ENCODE measurements at places on chromosomes 13 and 19. TPM values are rescaled to one million over a fixed set of nuclear protein-coding genes. Genes with fewer than 3 reads are reported as not detected.

DNA sequence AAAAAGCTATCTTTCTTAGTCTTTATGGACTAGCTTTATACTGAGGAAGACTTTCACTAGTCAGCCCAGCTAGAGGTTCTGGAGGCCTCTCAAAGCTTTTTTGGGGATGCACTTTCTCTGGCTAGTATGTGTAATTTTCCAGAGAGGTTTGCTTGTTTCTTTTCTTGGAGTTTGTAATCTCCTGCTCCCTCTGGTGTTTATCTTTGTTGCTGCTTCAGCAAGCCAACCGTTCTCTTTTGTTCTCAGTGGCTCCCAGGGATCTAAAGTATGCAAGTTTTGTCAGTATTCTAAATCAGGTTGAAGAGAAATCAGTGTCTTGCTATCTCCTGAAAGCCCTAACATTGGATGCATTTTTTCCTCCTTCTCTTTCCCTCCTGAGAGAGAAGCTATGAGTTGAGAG, 121.1 kb upstream of the MYO16 start:
- no peak overlapping the region for H3K27ac ChIP-seq
- no peak overlapping the region for H3K4me3 ChIP-seq
- DNase-seq: no peak
- H3K27me3 ChIP-seq: no peaks in the 10 kb centered on the region
- H3K36me3 ChIP-seq: no peaks in the 10 kb centered on the region

DNA sequence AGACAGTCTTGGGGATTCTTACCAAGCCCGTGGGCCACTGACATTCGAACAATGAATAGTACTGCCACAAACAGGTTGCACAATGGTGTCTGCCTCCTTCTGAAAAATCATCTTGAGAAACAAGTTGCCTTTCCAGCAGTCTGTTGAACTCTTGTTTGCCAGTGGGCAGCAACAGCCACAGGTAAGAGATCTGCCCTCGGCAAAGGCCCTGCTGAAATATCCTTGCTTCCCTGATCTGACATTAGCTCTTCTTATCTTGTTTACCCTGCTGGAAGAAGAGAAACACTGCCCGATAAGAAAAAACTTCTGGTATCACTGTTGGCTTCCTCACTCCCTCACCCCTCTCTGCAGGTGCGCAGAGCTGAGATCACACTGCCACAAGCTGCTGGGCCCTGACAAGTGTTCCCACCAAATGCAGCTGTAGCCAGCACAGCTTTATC, 2.0 kb downstream of the DOCK9 start:
- H3K4me1 ChIP-seq: peaks cover 30% of the 10 kb centered on the region
- no peaks in the 10 kb centered on the region for H3K36me3 ChIP-seq
- H3K4me3 ChIP-seq: no peak overlapping the region
- DNase-seq: no peak

The ICAM4 gene
- total RNA-seq: 1.4 TPM

- H3K27ac ChIP-seq: no peak overlapping the region
- DNase-seq: no peak
- no peak overlapping the region for H3K4me3 ChIP-seq
- no peaks in the 10 kb centered on the region for H3K36me3 ChIP-seq
Measured at GRCh38 chr13:40271931-40272775, 394.3 kb downstream of the FOXO1 start.

DNA sequence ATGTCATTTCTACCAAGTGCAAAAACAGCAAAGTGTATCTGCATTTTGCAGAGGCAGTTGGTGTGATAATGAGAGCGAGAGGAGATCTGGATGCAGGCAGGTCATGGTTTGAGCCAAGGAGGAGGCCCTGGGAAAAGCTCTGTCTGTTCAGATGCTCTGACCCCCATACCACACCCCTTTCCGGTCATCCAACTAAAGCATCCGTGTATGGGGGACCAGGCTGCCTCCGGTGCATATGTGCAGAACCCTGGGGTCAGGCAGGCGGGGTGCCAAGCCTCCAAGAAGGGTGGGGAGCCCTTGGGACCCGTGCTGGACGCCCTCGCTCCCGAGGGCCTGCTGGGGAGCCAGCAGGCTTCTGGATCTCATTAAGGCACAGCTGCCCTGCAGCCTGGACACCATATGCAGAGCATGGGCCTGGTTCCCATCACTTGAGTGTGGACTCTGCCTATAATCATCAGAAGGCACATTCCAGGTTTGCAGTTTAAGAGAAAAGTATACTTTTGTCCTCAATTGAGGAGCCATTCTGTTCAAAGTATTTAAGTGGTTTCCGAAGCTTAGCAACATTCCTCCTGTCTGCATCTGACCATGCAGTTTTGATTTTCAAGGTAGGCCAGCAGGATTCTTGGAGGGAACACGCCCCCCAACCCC, 56.1 kb downstream of the ALOX5AP start:
- no peak overlapping the region for H3K27ac ChIP-seq
- H3K27me3 ChIP-seq: no peaks in the 10 kb centered on the region
- H3K36me3 ChIP-seq: no peaks in the 10 kb centered on the region
- H3K4me3 ChIP-seq: no peak overlapping the region

The MAMSTR gene
- total RNA-seq: 1.5 TPM

DNA sequence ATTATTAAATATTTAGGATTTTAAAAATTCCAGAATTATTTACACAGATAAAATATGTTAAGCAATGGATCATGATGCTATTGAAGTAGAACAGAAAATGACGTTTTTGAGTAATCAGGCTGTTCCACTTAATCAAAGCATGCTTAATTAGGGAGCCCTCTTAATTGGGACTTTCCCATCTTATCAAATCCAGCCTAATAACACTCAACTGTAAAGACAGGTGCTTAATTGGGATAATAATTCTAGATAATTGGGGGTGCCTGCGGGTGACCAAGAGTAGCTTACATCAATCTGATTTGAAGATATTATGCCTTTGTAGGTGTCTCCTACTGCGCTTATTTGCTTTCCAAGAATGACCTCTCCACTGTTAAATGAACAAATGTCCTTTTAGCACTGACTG, 742.2 kb upstream of the SLITRK6 start:
- H3K4me3 ChIP-seq: no peak overlapping the region
- H3K4me1 ChIP-seq: no peaks in the 10 kb centered on the region
- H3K27ac ChIP-seq: no peak overlapping the region
- no peaks in the 10 kb centered on the region for H3K36me3 ChIP-seq
- no peak for DNase-seq

DNA sequence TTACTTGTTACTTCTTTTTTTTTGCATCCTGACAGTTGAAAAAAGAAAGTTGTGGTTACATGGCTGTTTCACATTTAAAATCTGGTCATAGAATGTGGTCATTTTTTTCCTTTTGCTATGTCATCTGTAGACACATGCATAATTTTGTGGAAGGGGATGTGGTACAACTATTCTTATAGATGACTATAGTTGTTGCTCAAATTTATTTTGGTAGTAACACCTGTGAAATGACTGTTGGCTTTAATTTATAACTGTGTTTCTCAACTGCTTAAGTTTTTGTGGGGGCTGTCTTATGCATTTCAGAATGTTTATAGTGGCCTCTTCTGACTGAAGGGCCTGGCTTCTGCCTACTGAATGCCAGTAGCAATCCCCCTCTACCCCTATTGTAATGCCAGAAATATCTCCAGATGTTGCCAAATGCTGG, 130.5 kb downstream of the PAN3 start:
- H3K27me3 ChIP-seq: no peaks in the 10 kb centered on the region
- peak overlapping the region; percentile 37 for H3K27ac ChIP-seq
- DNase-seq: no peak
- H3K4me3 ChIP-seq: no peak overlapping the region
- peaks cover 52% of the 10 kb centered on the region for H3K36me3 ChIP-seq

DNA sequence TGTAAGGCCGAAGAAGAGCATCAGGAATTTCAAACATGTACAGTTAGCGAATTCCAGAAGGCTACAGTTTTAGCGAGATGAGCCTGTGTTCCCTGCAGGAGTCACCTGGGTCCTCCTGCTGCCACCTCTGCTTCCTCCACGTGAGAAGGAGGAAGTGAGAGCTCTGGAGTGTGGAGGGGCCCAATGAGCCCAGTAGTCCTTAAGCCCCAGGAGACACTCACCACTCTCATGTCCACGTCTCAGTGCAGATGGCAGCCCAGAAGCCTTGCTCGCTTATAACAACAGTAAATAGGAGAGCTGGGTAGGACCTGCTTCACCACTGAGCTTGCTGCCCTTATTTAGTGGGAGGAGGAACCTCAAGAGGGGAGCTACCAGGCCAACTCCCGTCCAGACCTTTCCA, 44.3 kb downstream of the SERP2 start:
- peaks cover 6% of the 10 kb centered on the region for H3K27me3 ChIP-seq
- H3K36me3 ChIP-seq: no peaks in the 10 kb centered on the region
- H3K4me3 ChIP-seq: no peak overlapping the region
- H3K4me1 ChIP-seq: no peaks in the 10 kb centered on the region

The ACP7 gene
- not detected for total RNA-seq

DNA sequence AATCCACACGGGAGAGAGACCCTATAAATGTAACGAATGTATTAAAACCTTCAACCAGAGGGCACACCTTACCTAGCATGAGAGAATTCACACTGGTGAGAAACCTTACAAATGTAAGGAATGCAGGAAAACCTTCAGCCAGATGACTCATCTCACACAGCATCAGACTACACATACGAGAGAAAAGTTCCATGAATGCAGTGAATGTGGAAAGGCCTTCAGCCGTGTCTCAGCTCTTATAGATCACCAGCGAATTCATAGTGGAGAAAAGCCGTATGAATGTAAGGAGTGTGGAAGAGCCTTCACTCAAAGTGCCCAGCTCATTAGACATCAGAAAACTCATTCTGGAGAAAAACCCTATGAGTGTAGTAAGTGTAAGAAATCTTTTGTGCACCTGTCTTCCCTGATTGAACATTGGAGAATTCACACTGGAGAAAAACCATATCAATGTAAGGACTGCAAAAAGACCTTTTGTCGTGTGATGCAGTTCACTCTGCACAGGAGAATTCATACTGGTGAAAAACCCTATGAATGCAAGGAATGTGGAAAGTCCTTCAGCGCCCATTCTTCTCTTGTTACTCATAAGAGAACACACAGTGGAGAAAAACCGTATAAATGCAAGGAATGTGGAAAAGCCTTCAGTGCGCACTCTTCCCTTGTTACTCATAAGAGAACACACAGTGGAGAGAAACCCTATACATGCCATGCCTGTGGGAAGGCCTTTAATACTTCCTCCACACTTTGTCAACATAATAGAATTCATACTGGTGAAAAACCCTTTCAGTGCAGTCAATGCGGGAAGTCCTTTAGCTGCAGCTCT, 16.0 kb downstream of the ZNF582 start:
- peaks cover 7% of the 10 kb centered on the region for H3K4me1 ChIP-seq
- peaks cover 71% of the 10 kb centered on the region for H3K36me3 ChIP-seq
- no peak for DNase-seq
- H3K4me3 ChIP-seq: no peak overlapping the region

The ZNF728 gene
- not detected for total RNA-seq

GRCh38 chr13:48542581-48543341, 9.9 kb upstream of the RCBTB2 start:
- peaks cover 15% of the 10 kb centered on the region for H3K36me3 ChIP-seq
- H3K27me3 ChIP-seq: peaks cover 15% of the 10 kb centered on the region
- DNase-seq: no peak
- H3K4me3 ChIP-seq: no peak overlapping the region
- no peak overlapping the region for H3K27ac ChIP-seq

- H3K36me3 ChIP-seq: no peaks in the 10 kb centered on the region
- no peaks in the 10 kb centered on the region for H3K27me3 ChIP-seq
Measured at GRCh38 chr13:33723772-33724435, 94.0 kb upstream of the RFC3 start.

The TNFRSF19 gene
- total RNA-seq: 0.08 TPM

- H3K4me3 ChIP-seq: no peak overlapping the region
- H3K4me1 ChIP-seq: no peaks in the 10 kb centered on the region
Measured at GRCh38 chr13:32340914-32341313, 25.6 kb downstream of the BRCA2 start.

The RASIP1 gene
- total RNA-seq: 0.31 TPM

DNA sequence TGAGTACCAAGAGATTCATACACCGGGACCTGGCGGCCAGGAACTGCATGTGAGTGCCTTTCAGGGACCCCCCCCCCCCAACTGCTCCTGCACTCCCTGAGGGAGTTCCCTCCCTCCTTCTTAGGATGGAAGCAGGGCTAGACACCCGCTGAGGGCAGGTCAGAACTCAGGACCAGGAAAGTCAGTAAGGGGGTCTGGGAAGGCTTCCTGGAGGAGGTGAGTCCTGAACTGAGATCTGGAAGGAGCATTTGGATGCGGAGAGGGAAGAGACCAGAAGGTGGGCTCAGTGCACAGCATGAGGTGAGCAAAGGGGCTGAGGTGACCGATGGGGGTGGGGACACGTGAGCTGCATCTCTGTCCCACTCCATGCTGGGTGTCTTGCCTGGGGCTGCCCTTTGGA, 10.5 kb upstream of the HNRNPUL1 start:
- no peaks in the 10 kb centered on the region for H3K4me1 ChIP-seq
- no peak overlapping the region for H3K4me3 ChIP-seq
- no peak overlapping the region for H3K27ac ChIP-seq
- DNase-seq: no peak
- H3K36me3 ChIP-seq: no peaks in the 10 kb centered on the region

The RYR1 gene
- total RNA-seq: 0.79 TPM

- H3K4me1 ChIP-seq: peaks cover 15% of the 10 kb centered on the region
- H3K36me3 ChIP-seq: peaks cover 61% of the 10 kb centered on the region
- no peaks in the 10 kb centered on the region for H3K27me3 ChIP-seq
- H3K27ac ChIP-seq: no peak overlapping the region
Measured at GRCh38 chr13:45521297-45521696, 56.6 kb downstream of the COG3 start.

The TMC4 gene
- 4.6 TPM for total RNA-seq

- H3K4me1 ChIP-seq: no peaks in the 10 kb centered on the region
- H3K4me3 ChIP-seq: no peak overlapping the region
- H3K36me3 ChIP-seq: no peaks in the 10 kb centered on the region
- H3K27me3 ChIP-seq: peaks cover under 1% of the 10 kb centered on the region
- no peak overlapping the region for H3K27ac ChIP-seq
Measured at GRCh38 chr13:75181906-75182305, 300.1 kb downstream of the TBC1D4 start.

The SPIB gene
- total RNA-seq: 0.48 TPM

The PODNL1 gene
- total RNA-seq: 0.17 TPM

The LIG1 gene
- 200 TPM for total RNA-seq

DNA sequence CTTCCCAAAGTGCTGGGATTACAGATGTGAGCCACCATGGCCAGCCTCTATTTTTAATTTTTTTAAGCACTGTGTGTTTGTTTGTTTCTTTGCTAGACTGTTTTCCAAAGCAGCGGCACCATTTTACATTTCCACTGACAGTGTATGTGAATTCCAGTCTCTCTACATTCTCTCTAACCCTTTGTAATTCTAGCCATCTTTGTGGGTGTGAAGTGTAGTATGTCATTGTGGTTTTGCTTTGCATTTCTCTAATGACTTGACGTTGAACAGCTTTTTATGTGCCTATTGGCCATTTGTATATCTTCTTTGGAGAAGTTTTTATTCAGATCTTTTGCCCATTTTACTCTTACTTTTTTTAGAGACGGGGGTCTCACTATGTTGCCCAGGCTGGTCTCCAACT, 11.6 kb downstream of the PNPLA6 start:
- DNase-seq: no peak
- H3K27me3 ChIP-seq: no peaks in the 10 kb centered on the region
- peak overlapping the region; percentile 72 for H3K27ac ChIP-seq

DNA sequence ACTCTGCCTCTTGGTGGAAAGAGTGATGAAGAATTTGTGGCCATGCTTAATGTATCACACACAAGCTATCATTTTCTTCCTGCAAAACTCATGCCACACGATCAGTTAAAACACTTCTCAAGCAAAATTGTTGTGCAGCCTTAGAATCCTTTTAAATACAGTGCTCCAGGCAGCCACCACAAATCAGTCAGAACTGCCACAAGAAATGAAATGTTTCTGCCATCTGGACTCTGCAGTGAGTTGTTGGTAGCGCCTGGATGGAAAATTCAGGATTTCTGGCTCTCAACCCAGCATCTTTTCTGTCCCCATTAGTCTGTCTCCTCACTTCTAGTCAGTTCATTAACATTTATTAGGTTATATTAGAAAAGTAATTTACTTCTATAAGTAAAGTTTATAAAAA, 179.5 kb downstream of the GPC6 start:
- no peaks in the 10 kb centered on the region for H3K36me3 ChIP-seq
- DNase-seq: no peak
- no peaks in the 10 kb centered on the region for H3K4me1 ChIP-seq
